Ecto neural progenitor cell (in vitro differentiated cells): ENCODE measurements at places on chromosomes 7 and 10.

GRCh38 chr7:114919587-114919986 lies 2.3 kb upstream of the MDFIC start:
- DNase-seq: no peak

DNA sequence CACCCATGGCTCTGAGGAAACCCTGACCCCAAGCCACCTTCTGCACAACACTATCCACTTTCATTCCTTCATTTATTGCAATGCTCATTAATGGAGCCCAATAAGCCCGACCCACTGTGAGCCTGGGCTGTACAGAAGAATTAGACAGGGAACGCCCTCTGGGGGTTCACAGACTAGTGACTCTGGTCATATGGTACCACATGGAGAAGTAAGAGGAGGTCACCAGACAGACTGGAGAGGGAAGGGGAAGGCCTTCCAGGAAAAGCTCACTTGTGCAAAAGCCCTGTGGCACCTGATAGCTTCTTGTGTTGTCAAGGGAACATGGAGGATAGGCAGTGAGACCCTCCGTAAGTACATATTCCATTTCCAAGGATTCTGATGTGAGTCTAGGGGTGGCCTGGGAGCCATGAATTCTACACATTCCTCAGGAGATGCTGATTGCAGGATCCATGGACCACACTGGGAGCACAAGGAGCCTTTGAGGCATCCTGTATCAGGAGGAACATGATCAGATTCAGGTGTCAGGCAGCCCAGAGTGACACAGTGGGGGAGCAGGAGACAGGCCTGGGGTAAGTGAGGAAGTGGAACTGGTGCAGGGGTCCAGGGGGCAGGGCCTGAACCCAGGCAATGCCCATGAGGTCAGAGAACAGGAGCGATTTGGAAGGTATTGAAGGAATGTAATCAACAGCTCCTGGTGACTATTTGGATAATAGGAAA lies 19.9 kb downstream of the TMEM72 start:
- DNase-seq: peak; percentile 30

- DNase-seq: no peak
These were observed 178.2 kb downstream of the SLC25A13 start for GRCh38 chr7:96143495-96144259.

DNA sequence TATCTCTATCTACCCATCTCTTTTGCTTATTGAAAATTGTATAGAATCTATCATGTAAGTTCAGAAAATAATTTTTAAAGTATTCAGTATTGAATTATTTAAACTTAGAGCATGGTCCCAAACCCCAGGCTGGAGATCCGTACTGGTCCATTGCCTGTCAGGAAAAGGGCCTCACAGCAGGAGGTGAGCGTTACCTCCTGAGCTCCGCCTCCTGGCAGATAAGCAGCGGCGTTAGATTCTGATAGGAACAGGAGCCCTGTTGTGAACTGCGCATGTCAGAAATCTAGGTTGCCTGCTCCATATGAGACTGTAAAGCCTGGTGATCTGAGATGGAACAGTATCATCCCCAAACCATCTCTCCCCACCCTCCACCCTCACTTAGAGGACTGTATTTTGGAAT lies 266.0 kb upstream of the CNTNAP2 start:
- DNase-seq: no peak
